GM12892 (cell line): ENCODE measurements at places on chromosomes 2 and 18.

DNA sequence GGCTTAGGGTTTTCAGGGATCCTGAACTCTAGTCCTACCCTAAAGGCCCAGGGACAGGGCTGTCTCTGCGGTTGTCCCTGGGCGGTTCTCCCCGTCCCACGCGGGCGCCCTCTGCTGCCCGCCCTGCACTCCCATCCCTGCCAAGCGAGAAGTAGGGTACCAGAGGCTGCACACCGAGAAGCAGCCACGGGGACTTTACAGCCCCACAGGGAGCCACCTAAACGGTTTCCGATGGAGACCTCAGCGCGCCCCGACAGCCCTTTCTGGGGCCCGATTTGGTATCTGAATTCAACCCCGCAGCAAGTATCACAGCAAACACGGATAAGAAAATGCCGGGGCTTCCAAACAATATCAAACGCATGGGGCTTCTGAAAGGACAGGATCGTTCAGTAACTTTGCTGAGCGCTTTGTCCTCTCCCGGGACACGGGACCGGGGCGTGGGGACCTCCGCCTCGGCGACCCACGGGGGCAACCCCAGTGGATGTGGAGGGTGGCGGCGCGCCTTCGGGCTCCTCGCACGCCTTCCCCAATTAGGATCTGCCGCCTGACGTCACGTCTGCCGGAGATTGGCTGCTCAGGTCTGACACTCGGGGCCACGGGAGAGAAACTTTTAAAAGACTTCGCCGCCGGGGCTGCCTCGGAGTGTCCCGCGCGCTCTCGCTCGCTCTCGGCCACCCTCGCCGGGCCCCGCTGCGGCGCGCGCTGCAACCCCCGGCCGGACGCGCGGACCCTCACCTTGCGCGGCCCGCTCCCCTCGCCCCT is at the start of gene LTBP1:
Gene LTBP1, plus strand, starts transcription at position 640 of the 762 bp plus-strand sequence. CDS start 372 bp downstream, outside the sequence.
- DNase-seq = peak; percentile 60

GRCh38 chr2:236872981-236873380 is 212.7 kb upstream of the COPS8 start:
- DNase-seq = no peak

DNA sequence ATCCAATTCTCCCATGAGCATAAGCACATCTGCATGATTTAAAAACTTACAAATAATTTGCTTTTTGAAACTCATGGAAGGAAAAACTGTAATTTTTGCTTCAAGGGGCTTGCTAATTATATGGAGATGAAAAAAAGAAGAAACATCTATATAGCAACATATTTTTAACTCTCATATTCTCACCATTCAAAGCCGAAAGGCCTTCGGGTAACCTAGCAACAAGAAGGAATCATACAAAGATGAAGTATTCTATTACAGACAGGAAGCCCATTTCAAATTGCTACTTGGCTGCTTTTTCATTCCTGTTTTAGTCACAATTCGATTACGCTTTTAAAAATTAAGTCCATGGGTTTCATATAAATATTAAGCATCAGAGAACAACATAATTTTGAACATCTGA is 39.2 kb upstream of the RNU4ATAC start:
- no peak for DNase-seq

DNA sequence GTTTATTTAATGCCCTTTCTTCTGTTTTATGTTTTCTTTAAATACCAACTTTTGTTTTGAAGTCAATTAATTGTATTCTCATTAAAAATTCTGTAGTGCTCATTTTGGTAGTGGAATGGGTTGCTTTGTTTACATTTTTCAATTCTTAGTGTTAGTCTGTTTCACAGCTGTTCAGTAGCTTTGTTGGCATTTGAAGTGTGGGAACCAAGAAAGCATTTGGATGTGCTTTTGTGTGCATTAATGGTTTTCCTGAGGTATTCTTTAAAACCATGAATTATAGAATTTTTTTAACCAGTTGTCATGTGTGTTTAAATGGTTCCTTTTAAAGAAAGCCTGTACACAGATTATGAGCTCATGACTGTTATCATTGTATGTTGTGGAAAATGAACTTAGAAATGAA is 19.7 kb downstream of the MIB1 start:
- DNase-seq = no peak

GRCh38 chr2:239905884-239906654 is 119.1 kb downstream of the NDUFA10 start:
- no peak for DNase-seq

DNA sequence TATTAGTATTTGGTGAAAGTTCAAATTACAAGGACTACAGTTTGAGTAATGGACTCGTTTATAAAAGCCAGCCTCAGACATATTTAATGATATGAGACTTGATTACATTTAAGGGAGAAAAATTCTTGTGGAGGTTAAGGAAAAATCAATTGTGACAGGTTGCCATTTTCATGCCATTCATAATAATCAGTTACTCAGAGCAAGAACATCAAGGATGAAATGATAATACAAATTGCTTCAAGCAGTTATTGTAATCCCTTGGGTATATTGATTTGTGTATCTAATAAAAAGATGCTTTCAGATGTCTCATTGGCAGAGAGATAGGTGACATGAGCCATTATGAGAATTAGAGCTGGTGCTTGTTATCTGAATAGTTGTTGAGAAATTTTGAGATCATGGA is 153.6 kb downstream of the ATP9B start:
- no peak for DNase-seq

GRCh38 chr2:65489269-65489668 is 56.9 kb upstream of the SPRED2 start:
- DNase-seq = no peak

- no peak for DNase-seq
Observed at GRCh38 chr2:233153146-233153798, 93.1 kb downstream of the INPP5D start.

DNA sequence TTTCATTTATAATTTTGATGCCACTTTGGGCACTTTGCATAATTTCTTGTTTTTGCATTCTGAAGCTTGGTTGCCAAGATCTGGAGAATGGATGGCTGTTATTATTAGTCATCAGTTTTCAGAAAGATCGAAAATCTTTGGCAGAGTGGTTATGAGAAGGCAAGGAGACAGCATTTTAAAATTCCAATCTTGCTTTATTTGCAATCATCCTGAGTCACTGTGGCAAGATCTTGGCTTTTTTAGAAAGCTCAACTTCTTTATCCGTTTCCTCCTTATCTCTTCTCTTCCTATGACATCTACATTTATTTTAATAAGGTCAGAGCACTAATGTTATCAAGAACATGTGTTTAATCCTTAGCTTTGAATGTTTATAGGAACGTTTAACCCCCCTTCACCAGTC is 31.1 kb upstream of the EIF2AK3 start:
- no peak for DNase-seq
